EL (cell line): ENCODE measurements at places on chromosomes 4 and X.

DNA sequence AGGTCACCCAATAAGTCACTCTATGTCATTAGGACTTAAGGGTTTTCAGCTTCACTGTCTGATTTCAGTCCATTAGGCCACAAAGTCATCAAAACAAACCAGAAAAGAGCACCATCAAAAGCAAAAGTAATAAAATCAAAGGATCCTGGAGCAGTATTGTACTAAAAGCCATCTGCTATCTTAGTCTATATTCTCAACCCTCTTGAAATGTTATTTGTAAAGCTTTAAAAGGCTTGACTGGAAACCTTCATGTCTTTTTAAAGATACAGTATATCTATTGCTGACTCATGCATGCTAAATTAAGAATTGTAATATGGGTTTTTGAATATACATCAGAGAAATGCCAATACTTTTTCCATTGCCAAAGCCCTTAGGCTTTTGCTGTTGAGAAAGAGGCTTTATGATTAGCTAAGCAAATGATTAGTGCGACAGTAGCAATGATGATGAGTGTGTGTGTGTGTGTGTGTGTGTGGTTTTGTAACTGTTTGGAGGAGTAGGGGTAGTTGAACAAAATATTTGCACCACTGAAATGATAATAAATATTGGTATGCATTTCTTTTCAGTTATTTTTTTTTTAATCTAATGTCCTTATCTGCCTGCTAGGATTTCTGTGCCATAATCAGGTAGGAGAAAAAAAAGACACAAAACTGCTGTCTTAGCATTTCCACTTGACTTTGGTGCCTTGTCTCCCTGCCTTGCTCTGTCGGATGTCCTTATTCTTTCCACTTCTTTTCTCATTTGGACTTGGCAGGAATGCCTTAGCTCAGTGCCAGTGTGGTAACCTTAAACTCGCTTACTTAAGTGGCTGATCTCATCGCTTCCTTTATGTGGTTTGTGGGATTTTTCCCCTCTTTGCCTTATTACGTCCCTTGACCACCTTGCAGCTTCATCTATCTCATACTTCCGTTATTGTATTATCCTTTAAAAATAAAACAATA, 119.7 kb downstream of the PCDH7 start:
- no peak for DNase-seq

GRCh38 chrX:154840856-154841255, 6.4 kb upstream of the SMIM9 start:
- peak; percentile 61 for DNase-seq

DNA sequence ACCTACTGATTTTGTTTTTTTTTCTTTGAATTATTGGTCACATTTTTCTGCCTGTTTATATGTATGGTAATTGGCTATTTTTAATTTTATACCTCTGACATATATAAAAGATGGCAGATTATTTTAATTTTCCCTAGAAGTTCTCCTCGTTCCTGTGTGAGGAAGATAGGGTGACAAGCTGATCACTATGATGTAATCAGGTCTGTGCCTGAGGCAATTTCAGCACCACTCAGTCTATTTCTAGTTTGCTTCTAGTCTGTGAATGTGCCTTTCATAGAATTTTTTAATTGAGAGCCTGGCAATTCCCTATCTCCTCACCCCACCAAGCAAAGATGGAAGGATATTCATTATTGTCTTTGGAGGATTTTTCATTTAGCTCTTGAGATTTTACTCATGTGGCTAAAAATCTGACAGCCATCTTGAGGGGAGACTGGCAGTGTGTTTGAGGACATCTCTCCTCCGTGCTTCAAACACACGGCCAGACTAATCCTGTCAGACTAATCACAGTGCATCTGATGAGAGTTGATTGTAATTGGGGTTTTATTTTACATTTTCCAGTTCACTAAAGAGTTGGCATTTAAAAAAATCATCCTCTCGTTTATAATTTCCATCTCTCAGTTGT, 500.3 kb downstream of the TRIML1 start:
- DNase-seq = no peak

DNA sequence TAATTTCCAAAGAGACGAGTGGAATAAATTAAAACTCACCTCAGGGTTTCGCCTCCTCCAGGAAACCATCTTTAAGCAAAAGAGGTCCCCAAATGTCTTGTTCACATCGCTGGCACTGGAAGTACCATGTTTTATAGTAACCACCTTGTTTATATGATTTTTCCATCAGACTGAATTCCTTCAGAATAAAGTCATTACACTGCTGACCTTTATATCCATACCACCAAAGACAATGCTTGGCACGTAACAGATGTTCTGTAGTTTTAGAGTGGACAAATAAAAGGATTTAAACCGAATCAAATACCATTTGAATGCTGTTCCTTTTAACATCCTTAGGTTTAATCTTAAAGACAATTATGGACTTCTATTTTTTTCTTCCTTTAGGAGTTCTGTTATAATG, 4.7 kb downstream of the NUDT6 start:
- no peak for DNase-seq

DNA sequence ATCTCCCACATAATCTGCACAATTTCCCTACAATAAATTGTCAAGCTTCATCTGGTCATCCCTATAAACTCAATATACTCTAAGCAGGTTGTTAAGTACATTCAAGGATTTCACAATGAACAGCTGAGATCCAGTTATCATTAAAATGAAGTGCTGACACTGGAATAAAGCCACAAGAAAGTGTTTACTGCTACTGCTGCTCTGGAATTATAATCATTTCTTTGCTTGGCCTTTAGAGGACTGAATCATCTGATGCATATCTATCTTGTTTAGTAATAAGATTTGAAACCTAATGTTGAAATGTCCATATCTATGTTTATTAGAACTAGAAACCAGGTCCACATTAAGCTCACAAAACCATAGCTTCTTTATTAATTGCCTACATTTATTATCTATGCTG, 338.6 kb upstream of the ZFP42 start:
- DNase-seq = peak; percentile 12

- DNase-seq = no peak
These were observed 155.6 kb downstream of the PCDH7 start for GRCh38 chr4:30875658-30876269.

DNA sequence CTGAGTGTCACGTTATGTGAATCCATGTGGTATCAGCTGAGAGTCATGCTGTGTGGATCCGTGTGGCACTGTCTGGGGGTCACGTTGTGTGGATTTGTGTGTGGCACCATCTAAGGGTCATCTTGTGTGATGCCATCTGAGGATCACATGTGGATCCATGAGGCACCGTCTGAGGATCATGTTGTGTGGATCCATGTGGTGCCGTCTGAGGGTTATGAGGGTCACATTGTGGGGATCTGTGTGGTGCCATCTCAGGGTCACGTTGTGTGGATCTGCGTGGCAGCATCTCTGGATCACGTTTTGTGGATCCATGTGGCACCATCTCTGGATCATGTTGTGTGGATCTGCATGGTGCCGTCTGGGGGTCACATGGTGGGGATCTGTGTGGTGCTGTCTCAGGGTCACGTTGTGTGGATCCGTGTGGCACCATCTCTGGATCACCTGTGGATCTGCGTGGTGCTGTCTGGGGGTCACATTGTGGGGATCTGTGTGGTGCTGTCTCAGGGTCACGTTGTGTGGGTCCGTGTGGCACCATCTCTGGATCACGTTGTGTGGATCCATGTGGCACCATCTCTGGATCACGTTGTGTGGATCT, 6.9 kb downstream of the PDE6B start:
- no peak for DNase-seq

- no peak for DNase-seq
These were observed 30.4 kb downstream of the TBC1D14 start for GRCh38 chr4:6939761-6940743.

- peak; percentile 22 for DNase-seq
These were observed 17.4 kb downstream of the SORCS2 start for GRCh38 chr4:7209699-7210098.

- no peak for DNase-seq
These were observed 35.7 kb downstream of the FANCB start for GRCh38 chrX:14837155-14837554.

DNA sequence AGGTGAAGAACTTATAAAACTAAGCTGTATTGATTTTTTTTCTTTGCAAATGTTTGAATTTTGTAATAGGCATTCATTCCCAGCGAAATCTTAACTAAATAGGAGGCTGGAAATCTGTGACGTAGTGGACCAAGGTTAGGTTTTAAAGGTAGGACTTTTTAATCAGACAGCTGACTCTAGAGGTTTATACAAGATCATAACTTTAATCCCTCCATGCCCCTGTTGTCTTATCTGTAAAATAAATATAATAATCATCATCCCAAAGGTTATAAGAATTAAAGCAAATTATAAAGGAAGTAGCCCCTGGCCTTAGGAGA, 101.3 kb downstream of the SHROOM3 start:
- DNase-seq = no peak

DNA sequence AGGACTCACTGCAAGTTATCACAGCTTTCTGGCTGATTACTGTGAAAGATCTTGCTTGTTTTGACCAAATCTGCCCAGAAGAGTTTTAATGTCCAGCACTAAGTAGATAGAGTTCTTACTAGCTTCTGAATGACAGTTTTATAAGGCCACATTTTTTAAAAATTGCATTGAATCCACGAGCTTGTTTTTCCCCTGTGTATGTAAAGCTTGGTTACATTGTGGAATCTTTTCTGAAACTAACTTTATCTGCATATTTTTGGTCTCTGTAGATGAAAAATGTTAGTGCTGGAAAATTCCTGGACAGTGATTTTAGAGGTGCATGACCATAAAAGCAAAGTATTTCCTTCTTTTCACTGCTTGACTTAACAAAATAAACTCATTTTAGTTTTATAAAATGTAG, 650.3 kb upstream of the FAM241A start:
- DNase-seq = peak; percentile 27

DNA sequence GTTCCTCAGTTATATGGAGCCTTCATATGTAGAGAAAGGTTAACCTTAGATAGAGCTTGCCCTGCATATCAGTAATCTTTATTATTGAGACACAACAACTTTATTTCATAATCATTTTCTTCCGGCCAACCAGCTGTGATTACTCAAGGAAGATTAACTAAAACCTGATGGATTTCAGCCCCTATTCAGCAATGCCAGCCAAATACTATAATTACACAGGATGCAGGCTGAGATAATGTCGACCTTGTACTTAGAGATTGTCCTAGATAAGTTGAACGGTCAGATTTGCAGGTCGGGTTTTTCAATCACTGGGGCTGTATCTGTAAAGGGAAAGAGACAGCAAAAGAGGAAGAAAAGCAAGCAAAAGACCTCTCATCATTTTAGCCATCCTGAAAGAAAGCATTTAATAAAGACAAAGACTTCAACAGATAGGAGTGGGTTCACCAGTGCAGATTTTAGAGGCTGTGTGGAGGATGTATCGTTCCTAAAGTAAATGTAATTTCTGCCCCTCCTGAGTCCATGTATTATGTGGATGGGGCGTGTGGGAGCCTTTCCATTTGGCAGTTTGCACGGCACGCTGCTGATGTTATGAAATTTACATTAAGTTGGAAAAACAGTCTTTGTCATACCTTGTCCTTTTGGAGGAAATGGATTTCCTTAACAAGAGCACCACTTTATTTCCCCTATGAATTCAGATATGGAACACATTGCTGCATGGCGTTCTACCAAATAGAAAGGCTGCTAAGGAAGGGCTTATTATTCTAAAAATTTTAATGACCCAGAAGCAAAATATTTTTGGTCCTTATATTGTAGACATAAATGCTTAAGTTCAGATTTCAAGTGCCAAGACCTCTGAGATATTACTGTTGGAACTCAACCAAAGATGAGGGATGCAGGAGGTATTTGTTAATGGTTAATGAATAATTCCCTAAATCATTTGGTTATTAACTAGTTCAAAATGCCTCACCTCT, 496.7 kb downstream of the SPRY1 start:
- peak; percentile 30 for DNase-seq

DNA sequence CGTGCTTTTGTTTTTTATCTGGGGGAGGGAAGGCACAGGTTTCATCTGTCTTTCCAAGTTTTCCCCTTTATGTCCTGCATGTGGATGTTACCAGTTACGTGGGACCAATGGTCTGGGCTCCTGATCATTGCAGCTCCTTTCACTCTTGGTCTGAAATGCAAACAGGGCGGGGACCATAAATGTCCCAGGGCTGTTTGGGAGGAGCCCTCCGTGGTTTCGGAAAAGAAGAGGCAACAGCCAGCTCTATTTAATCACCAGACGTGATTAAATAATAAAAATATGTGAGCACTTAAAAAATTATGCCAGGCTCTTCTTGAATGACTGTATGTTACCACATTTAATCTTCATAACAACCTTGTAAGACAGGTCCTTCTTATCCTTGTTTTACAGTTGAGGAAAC, 30.8 kb upstream of the C1GALT1C1 start:
- peak; percentile 45 for DNase-seq

GRCh38 chr4:55756208-55756607, 63.4 kb upstream of the EXOC1L start:
- DNase-seq = no peak

DNA sequence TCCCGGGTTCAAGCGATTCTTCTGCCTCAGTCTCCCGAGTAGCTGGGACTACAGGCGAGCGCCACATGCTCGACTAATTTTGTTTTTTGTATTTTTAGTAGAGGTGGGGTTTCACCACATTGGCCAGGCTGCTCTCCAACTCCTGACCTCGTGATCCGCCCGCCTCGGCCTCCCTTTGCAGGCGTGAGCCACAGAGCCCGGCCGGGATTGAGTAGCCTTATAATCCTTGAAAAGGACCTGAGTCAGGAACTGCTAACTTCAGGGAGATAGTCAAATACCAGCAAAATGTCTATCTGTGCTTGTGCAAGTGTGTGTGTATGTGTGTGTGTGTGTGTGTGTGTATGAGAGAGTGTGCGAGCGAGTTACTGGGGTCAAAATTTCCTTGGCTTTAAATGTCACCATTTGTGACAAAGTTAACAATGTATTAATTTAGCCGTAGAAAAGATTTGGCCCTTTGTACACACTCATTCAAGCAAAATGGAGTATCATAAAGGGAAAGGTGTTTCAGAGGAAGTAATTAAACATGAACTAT, 1.8 kb upstream of the KDM6A start:
- DNase-seq = no peak

- DNase-seq = no peak
These were observed 31.8 kb downstream of the PLAC1 start for GRCh38 chrX:134626434-134626833.

DNA sequence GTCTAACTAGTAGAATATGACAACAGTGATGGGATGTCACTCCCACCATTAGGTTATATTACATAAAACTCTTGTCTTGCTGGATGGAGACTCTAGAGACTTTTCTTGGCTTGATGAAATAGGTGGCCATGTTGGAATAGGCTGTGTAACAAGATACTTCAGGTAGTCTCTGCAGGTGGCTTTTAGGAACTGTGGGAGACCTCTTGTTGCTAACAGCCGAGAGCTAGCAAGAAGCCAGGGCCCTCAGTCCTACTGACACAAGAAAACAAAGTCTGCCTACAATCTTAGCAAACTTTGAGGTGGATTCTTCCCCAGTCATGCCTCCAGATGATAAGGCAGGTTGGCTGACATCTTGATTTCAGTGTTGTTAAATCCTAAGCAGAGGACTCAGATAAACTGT, 72.5 kb downstream of the GNL3L start:
- DNase-seq = no peak

DNA sequence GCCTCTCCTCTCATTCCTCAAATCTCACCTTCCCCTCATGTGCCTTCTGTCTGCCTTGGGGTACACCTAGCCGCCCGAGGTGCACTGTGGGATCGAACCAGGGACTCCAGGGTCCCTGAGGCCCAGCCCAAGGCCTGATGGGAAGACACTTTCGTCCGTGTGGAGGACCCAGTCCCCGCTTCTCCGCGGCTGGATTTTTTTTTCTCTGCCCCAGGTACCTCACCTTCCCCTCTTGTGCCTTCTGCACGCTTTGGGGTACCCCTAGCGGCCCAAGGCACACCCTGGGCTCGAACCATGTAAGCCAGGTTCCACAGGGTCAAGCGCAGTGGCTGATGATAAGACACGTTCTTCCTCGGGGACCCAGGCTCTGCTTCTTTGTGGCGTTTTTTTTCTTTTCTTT, 530.7 kb downstream of the CWH43 start:
- no peak for DNase-seq
